Activated T-helper 1 cell treated with anti-CD3 and anti-CD28 coated beads, Interleukin-12 subunit alpha, Interleukin-12 subunit beta, Interleukin-2, Interleukin-4 antibody, amounts not matched to agents 30 ng/mL and 10 ng/mL and 1 ng/mL, durations not matched to agents 14 hours and 24 hours and 36 hours (primary cell): ENCODE measurements at places on chromosomes 6 and 20. TPM values are rescaled to one million over a fixed set of nuclear protein-coding genes. Genes with fewer than 3 reads are reported as not detected.

C2 gene
- total RNA-seq: 0.88 and 1.6 TPM in 2 replicates

CTNNBL1 gene
- 93.5 and 105 TPM in 2 replicates for total RNA-seq

MOXD1 gene
- 0.27 and 0.29 TPM in 2 replicates for total RNA-seq

PROCR gene
- total RNA-seq: 0.75 and 0.78 TPM in 2 replicates

TSBP1 gene
- total RNA-seq: not detected in 2 replicates

- no peaks in the 10 kb centered on the region for H3K4me1 ChIP-seq
- no peak overlapping the region for H3K4me3 ChIP-seq
- no peaks in the 10 kb centered on the region for H3K27me3 ChIP-seq
- DNase-seq: no peak
- no peak overlapping the region for H3K27ac ChIP-seq
- peaks cover 25% of the 10 kb centered on the region for H3K36me3 ChIP-seq
Observed at GRCh38 chr6:35461270-35461669, 6.9 kb upstream of the RPL10A start.

DNA sequence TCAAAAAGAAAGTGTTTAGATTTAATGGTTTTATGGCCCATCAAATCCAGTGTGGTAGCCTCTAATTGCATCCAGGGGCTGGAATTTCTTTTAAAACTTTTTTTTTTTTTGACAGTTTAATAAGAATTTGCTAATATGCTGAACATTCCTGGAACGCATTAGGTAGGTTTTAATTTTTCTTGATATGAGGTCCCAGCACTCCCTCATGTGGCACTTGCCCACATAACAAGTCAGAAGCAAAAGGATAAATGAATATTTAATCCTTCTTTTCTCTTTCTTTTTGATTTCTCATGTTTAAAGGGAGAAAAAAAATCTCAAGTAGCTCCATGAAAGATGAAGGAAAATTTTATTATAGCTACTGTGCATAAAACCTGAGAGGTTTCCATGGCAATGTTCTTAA, 13.5 kb downstream of the HAO1 start:
- DNase-seq: no peak
- no peaks in the 10 kb centered on the region for H3K4me1 ChIP-seq
- H3K4me3 ChIP-seq: no peak overlapping the region
- no peaks in the 10 kb centered on the region for H3K36me3 ChIP-seq
- H3K27me3 ChIP-seq: no peaks in the 10 kb centered on the region
- no peak overlapping the region for H3K27ac ChIP-seq

- peak overlapping the region; percentile 19 for H3K27ac ChIP-seq
- H3K4me3 ChIP-seq: peak overlapping the region; percentile 83
- peaks cover 40% of the 10 kb centered on the region for H3K27me3 ChIP-seq
Observed at GRCh38 chr6:49551078-49551865, 804 bp downstream of the C6orf141 start.

DNA sequence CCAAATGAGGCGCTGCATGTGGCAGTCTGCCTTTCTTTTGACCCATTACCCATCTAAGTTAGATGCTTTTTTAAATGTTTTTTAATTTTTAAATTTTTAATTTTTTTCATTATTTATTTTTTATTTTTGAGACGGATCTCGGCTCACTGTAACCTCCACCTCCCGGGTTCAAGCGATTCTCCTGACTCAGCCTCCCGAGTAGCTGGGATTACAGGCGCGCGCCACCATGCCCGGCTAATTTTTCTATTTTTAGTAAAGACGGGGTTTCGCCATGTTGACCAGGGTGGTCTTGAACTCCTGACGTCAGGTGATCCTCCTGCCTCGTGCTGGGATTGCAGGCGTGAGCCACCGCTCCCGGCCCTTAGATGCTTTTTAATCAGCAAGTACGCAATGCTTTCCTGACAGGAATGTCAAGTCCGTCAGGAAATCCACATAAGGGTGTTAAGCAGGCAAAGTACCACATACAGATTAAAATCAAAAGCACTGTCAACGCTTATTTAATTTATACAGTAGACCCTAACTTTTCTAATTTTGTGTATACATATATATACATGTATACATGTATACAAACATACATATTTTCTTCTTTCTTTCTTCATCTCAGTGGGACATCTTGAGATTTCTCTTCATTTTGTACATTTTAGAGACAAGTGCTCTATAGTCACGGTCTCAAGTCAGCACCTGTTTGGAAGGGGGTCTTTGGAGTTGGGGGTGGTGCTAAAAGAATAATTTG, 995 bp upstream of the GSTA4 start:
- no peak for DNase-seq
- peaks cover 14% of the 10 kb centered on the region for H3K36me3 ChIP-seq
- peak overlapping the region; percentile 99 for H3K27ac ChIP-seq
- peaks cover 11% of the 10 kb centered on the region for H3K27me3 ChIP-seq

DNA sequence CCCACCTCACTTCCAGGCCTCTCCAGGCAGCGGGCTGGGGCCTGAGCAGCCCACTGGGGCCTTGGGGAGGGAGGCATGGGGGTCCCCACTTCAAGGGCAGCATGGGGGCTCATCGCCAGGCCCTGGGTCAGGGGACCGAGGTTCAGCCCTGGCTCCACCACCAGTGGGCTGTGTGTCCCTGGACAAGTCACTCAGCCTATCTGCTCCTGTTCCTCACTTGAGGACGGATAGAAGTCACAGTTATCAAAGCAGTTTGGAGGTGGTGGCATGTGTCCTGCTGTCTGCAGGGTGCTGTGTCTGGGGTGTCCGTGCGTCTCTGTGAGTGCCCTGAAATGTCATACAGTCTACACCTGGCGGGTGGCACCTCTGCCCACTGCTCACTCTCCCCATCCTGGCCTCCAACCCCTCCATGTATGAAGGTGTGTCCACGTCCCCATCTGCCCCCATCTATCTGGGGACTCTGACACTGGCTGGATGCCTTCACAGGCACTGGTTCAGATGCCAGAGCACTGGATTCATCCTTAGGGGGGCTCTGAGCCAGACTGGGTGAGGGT, 3.6 kb downstream of the EEF1A2 start:
- no peaks in the 10 kb centered on the region for H3K36me3 ChIP-seq
- H3K4me1 ChIP-seq: no peaks in the 10 kb centered on the region
- H3K27me3 ChIP-seq: peaks cover 16% of the 10 kb centered on the region
- H3K4me3 ChIP-seq: no peak overlapping the region

- no peaks in the 10 kb centered on the region for H3K36me3 ChIP-seq
- no peaks in the 10 kb centered on the region for H3K27me3 ChIP-seq
- DNase-seq: no peak
- no peak overlapping the region for H3K4me3 ChIP-seq
- no peak overlapping the region for H3K27ac ChIP-seq
- no peaks in the 10 kb centered on the region for H3K4me1 ChIP-seq
Observed at GRCh38 chr20:23537030-23537429, 31.3 kb downstream of the CST9L start.

- peaks cover 13% of the 10 kb centered on the region for H3K36me3 ChIP-seq
- H3K27me3 ChIP-seq: no peaks in the 10 kb centered on the region
- H3K4me3 ChIP-seq: no peak overlapping the region
- peak overlapping the region; percentile 34 for H3K27ac ChIP-seq
- H3K4me1 ChIP-seq: no peaks in the 10 kb centered on the region
- DNase-seq: no peak
Observed at GRCh38 chr20:25282796-25283195, 34.9 kb downstream of the PYGB start.

- H3K4me1 ChIP-seq: no peaks in the 10 kb centered on the region
- no peak overlapping the region for H3K27ac ChIP-seq
- H3K4me3 ChIP-seq: no peak overlapping the region
- no peaks in the 10 kb centered on the region for H3K27me3 ChIP-seq
- no peaks in the 10 kb centered on the region for H3K36me3 ChIP-seq
- DNase-seq: no peak
Observed at GRCh38 chr6:162481938-162482337, 245.6 kb downstream of the PRKN start.

DNA sequence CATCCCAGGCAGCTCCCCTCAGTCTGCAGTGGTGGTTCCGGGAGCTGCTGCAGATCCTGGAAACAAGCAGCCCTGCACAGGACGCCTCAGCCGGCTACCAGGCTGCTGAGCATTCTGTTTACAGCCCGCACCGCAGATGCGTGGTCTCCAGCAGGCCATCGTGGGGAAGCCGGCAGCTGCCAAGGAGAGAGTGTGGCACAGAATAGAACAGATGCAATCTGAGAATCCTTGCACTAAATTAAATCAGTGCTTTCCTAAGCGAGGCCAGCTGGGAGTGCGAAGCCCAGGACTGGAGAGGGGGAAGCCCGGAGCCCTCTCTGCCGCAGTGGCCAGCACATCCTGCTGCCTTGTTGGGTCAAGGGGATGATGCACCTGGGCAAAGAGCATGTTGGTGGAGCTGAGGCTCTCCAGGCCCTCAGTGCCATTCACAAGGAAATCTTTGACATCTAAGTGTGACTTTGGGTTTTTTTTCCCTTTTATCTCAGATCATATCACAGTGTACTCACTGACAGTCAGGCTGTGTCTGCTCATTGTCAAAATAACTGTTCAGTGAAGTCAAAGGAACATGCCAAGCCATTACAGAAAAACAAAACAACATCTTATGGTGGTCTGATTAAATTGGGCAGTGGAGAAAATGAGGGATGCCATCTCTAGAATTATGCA, 118.1 kb downstream of the SYNDIG1 start:
- no peak overlapping the region for H3K4me3 ChIP-seq
- no peaks in the 10 kb centered on the region for H3K36me3 ChIP-seq
- H3K27me3 ChIP-seq: no peaks in the 10 kb centered on the region
- H3K4me1 ChIP-seq: no peaks in the 10 kb centered on the region
- no peak for DNase-seq

GRCh38 chr20:4108495-4109306, 93.3 kb upstream of the RNF24 start:
- H3K4me1 ChIP-seq: peaks cover 39% of the 10 kb centered on the region
- no peak overlapping the region for H3K4me3 ChIP-seq
- peak overlapping the region; percentile 19 for H3K27ac ChIP-seq
- no peaks in the 10 kb centered on the region for H3K27me3 ChIP-seq

GRCh38 chr6:15949982-15950381, 178.9 kb upstream of the MYLIP start:
- H3K27me3 ChIP-seq: no peaks in the 10 kb centered on the region
- H3K27ac ChIP-seq: no peak overlapping the region
- no peak overlapping the region for H3K4me3 ChIP-seq
- no peak for DNase-seq
- H3K4me1 ChIP-seq: peaks cover 5% of the 10 kb centered on the region

DNA sequence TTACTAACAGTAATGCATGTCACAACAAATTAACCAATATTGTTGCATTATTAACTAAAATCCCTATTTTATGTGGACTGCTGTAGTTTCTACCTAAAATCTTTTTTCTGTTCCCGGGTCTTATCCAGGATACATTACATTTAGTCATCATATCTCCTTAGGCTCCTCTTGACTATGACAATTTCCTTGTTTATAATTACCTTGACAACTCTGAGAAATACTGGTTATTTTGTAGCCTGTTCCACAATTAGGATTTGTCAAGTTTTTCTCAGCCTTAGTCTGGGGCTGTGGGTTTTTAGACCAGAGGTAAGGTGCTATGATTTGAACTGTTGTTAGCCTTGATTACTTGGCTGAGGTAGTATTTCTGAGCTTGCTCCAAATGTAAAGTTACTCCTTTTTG, 3.7 kb downstream of the FBXO5 start:
- peaks cover 69% of the 10 kb centered on the region for H3K4me1 ChIP-seq
- DNase-seq: no peak

DNA sequence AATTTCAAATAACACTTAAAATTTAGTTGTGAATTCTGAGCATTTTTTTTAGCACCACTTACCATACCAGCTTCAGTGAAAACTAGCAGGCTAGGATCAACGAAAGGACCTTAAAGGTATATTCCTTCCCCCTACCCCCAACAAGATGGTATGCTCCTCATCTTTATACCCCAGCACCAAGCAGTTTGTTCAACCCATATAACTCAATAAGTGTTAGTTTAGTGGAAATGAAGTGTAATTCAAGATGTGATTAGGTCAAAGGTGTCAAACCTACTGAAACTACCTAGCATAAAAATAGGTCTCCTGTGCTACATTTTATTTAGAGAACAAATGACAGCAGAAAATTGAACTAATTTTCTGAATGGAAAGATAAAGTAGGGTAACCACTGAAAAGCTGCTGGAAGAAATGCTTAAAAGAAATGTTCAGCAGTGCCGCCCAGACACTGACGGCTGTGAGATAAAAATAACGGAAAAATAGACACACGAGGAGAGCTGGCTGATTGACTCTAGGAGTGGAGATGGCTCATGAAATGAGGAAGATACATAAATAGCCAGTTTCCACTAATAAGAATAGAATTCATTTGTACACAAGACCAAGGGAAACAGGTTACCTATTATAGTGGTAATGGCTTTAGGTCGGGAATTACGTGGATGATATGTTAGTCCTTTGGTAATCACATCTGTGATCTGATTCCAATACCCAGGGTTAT, 94.8 kb downstream of the IPCEF1 start:
- DNase-seq: no peak
- H3K4me3 ChIP-seq: no peak overlapping the region
- peaks cover 21% of the 10 kb centered on the region for H3K4me1 ChIP-seq
- H3K27ac ChIP-seq: no peak overlapping the region

DNA sequence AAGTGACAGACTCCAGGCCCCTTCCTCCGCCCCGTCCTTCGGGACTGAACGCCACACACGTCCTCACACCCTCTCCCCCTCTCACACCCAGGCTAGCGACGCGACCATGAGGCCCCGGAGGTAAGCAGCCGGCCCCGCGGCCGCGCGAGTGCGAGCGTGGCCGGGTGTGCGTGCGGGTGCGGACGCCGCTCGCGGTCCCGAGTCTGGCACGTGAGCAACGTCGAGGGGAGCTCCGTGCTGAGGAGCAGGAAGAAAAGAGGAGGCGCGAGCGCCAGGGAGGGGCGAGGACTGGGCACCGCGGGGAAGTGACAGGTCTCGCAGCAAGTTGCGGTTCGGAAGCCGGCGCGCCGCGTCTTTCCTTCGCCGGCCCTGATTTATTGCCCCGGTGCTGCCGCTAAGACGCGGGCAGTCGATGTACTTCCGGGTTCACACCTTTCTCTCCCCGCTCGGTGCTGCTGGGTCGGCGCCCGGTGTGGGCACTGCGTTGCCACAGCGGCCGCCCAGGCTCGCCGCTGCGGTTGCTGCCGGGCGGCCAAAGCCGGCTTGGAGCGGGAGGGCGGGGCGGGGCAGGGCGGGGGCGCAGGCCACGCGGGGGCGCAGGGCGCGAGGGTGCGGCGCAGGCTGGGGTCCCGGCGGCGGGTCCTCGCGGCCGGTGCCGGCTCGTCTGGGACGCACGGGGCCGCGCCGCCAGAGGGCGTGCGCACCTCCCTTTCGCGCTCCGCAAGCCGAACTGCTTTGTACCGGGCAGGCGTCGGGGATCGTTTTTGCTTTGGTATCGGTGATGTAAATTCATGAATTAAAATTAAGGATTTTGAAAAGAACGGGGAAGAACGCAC, 15.8 kb upstream of the LIN28B start:
- no peak for DNase-seq
- H3K27ac ChIP-seq: no peak overlapping the region
- H3K36me3 ChIP-seq: no peaks in the 10 kb centered on the region
- H3K4me3 ChIP-seq: peak overlapping the region; percentile 64
- H3K27me3 ChIP-seq: peaks cover 29% of the 10 kb centered on the region
